Aorta (tissue), 5 donors: ENCODE measurements at places on chromosomes 3 and 15. TPM values are rescaled to one million over a fixed set of nuclear protein-coding genes. Genes with fewer than 3 reads are reported as not detected.

- no peak for DNase-seq
These were observed 17.4 kb upstream of the SLC25A36 start for GRCh38 chr3:140924097-140924873.

DNA sequence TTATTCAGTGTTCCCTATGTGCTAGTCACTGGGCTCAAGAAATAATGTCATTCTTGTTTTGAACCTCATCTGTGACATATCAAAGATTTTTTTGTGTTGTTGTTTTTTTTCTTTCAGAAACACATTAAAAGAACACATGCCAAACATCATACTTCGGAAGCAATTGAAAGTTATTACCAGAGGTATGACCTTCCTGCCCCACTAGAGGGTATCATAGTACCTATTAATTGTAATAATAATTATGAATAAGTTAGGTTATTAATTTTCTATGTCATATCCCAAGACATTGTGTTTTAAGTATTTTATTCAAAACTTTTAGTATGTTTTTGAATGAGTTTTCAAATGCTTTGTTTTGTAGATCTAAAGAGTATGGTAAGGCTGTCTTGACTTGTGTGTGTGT is 65.7 kb downstream of the CDIN1 start:
- DNase-seq: no peak

DNA sequence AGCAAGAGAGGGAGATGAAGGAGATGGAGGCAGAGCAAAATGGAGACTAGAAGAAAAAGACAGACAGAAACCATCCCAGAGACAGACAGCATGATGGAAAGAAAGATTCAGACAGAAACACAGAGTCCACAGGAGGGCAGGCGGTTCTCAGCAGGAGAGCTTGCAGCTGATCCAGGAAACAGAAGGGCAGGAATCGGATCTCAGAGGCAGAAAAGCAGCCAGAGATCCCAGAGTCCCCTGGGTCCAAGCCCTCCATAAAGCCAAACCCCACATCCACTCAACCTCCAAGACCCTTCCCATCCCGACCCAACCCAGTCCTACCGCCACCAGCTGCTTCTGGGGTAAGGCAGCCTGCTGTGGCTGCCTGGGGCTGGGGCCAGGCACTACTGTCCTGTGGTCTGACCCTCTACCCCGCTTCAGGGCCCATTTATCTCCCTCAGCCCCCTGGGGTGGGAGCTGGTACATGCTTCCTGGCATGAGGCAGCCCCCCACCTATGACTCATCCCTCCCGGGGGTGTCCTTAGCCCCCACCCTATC is at the start of gene UCN2:
TSS of gene UCN2 (minus strand) at position 400 of the 537 bp plus-strand sequence. CDS start 657 bp downstream, outside the sequence.
- no peak for DNase-seq

GRCh38 chr15:77748078-77749064 is 115.7 kb upstream of the LINGO1 start:
- no peak for DNase-seq

DNA sequence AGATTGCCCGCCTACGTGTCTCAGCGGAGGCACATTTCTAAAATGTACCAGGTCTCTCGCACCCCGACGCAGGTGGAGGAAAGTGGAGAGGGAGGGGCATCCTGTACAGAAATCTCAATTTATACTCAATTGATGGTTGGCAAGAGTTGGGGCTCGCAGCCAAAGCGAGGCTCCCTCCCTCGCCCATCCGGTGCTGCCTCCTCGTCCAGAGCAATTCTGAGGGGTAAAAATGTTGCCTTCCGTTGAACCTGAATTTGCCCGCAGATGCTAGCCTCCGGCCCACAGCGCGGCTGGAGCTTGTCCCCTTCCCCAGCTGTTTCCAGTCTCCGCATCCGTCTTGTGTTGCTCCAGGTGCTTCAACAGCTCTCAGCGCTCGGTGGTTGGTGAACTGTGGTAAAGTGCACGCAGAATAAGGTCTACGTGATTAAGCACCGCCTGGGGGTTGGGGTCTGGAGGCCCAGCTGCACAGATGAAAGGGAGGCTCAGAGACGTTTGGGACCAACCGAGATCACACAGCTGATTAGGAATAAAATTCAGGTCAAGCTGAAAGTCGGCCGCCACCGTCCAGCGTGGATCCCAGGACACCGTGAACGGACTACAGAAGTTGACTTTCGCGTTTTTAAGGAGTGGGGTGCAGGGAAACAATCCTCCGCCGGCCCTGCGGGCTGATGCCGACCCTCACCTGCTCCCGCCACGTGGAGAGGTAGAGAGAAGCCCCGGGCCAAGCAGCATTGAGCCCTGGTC is 846 bp upstream of the POLG start:
- peak; percentile 81 for DNase-seq

GRCh38 chr15:28022961-28023360 is 76.2 kb downstream of the OCA2 start:
- no peak for DNase-seq

GRCh38 chr3:177527182-177527581 is 329.9 kb upstream of the TBL1XR1 start:
- no peak for DNase-seq

- DNase-seq: no peak
These were observed 11.5 kb downstream of the SETMAR start for GRCh38 chr3:4314688-4315087.

GRCh38 chr3:151558661-151559060 is 97.8 kb upstream of the IGSF10 start:
- no peak for DNase-seq

- DNase-seq: no peak
These were observed 3.9 kb upstream of the PAK2 start for GRCh38 chr3:196735751-196736150.

DNA sequence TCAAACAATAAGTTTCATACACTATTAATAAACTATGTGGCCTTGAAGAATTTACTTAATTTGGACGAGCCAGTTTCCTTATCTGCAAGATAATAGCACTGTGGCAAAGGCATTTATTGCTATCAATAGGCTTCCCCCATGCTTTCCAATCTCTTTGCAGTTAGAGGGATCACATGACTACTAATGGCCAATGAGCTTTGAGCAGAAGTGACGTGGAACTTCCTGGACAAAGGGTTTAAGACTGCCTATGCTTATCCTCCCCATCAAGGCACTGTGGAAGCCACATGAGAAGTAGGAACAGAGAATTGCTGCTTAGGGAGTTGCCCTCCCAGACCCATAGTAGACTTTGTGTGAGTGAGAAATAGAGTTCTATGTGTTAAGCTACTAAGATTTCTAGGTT is 16.7 kb upstream of the ZMAT3 start:
- DNase-seq: no peak

DNA sequence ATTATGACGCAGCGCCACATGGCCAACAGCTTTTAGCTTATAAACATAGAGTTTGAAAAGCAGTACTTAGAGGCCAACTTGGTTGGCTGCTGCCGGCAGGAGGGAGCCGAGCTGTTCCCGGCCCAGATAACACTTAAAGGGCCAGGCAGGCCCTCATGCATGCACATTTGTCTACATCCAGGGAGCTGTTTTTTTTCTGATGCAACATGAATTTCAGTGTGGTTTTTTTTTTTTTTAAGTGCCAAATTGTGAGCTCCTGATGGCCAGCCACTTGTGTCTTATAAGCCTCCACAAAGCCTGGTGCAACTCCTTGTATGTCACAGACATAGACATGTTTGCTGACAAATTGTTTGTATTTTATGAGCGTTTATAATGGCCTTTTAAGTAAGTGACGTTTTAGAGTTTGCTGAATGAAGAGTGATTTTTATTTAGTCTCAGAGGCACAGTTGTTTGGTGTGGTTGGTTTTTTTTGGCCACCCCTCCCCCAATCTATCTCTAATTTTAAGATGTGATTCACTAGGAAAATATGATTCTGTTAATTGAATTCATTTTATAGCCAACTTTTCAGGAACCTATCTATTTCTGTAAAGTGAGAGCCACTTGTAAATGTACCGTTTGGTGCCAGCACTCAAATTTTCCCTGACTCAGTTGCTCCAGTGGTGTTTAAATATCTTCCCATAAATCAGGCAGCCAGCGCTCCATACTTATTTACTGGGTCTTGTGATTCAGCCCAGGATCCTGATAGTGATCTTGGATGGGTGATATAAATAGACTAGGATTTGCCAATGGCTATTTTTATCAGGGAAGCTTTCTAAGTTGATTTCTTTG is 134.3 kb downstream of the VGLL4 start:
- peak; percentile 87 for DNase-seq

DNA sequence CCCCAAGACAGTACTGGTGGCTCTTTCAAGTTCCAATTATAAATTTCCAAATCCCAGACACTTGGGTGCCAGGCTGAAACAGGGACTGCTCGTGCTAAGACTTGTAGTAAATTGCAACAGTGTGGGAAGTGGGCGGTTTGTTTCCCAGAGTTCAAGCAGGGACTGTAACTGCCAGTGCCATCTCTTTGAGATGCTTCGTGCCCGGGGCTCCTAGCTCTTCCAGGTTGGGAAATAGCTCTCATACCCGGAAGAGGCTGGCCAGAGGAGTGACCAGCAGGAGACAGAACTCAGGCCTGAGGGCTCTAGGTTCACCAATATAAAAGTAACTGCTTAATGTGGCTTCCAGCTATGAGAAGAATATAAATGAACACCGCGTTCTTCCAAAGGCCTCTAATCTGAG is 54.0 kb upstream of the NEO1 start:
- DNase-seq: no peak

DNA sequence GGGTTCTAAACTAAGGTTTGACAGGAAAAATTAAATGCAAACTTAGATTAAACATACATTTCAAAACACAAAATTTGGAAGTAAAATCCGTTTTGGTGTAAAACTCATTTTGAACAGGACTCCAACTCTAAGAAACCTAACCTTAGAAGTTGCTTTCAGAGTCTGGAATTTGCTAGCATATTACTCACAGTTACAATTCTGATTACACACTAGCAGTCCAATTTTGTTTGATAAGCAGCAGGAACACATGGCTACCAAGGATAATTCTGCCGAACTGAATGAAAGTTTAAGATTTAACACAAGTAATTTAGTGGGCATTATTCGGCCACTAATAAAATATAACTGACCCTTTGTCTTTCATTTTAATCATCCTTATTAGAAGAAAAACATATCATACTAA is 49.6 kb downstream of the FRMD5 start:
- no peak for DNase-seq

DNA sequence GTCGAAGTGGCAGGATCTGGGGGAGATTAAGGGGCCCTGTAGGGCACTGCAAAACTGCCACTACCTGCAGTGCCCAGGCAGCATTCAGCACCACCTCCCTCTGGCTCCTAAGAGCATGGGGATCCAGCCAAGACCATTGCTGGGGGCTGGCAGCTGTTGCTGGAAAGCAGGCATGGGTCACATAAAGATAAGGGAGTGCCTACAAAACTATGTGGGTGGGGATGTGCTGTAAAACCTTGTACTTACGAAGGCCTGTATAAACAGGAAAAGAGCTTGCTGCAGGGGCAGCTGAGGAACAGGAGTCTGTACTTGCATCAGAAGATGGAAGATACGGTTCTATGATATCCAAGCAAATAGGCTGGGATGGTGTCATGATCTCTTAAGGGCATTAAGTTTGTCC is 27.1 kb downstream of the IL20RB start:
- DNase-seq: no peak

- DNase-seq: no peak
These were observed 152.0 kb downstream of the OPA1 start for GRCh38 chr3:193744822-193745684.

- DNase-seq: no peak
These were observed 55.0 kb upstream of the PTX3 start for GRCh38 chr3:157381606-157382005.

- no peak for DNase-seq
These were observed 914 bp upstream of the PTH1R start for GRCh38 chr3:46876313-46877300.

GRCh38 chr3:186598108-186598784 is 14.6 kb upstream of the AHSG start:
- no peak for DNase-seq

DNA sequence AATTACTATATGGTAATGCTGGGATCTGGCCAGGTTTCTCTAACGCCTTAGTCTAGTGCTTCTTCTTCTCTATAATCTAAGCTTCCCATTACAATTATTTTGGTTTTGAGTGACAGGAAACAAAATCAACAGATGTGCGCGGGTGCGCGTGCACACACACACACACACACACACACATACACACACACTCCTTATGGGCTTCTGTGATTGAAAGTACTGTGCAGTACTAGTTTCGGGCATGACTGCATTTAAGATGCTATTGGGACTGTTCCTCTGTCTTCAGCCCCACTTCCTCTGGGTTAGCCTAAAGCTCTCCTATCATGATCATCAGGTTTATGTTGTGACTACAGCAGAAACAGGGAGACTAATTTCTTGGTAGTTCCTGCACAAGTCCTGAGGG is 32.2 kb downstream of the EPHB1 start:
- DNase-seq: no peak

GRCh38 chr15:48479751-48480150 is 148.5 kb downstream of the DUT start:
- DNase-seq: no peak

DNA sequence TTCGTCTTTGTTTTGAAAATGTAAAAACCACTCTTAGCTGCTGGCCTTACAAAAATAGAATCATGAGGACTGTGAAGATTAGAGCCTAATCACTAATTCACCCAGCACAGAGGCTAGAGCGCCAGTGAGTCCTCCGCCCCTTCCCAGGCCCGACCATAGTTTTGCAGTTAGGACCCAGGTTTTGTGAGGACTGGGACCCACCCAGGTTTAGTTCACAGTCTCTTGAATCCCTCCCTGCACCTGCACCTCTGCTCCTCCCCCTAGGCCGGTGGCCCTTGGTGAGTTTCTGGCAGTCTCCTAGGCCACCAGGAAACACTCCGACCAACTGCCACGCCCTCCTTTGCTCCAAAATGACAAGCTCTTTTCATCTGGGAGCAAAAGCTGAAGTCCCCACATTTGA is 136.0 kb upstream of the CCDC54 start:
- no peak for DNase-seq

GRCh38 chr15:47366884-47367283 is 350.4 kb upstream of the SEMA6D start:
- DNase-seq: no peak

FOXB1 gene
- not detected for total RNA-seq

GAP43 gene
- total RNA-seq: 1.1 TPM

PLA2G4D gene
- not detected for total RNA-seq

ARPIN gene
- total RNA-seq: 35.4 TPM

AQP9 gene
- total RNA-seq: 2.6 TPM

LSM3 gene
- total RNA-seq: 9.0 TPM

ADAMTSL3 gene
- 74.5 TPM for total RNA-seq

LYZL4 gene
- total RNA-seq: not detected

PAQR5 gene
- 1.9 TPM for total RNA-seq

IGSF10 gene
- 7.7 TPM for total RNA-seq

CEP63 gene
- total RNA-seq: 28.0 TPM
